ENCODE measurements at places on chromosomes 6 and 20.

DNA sequence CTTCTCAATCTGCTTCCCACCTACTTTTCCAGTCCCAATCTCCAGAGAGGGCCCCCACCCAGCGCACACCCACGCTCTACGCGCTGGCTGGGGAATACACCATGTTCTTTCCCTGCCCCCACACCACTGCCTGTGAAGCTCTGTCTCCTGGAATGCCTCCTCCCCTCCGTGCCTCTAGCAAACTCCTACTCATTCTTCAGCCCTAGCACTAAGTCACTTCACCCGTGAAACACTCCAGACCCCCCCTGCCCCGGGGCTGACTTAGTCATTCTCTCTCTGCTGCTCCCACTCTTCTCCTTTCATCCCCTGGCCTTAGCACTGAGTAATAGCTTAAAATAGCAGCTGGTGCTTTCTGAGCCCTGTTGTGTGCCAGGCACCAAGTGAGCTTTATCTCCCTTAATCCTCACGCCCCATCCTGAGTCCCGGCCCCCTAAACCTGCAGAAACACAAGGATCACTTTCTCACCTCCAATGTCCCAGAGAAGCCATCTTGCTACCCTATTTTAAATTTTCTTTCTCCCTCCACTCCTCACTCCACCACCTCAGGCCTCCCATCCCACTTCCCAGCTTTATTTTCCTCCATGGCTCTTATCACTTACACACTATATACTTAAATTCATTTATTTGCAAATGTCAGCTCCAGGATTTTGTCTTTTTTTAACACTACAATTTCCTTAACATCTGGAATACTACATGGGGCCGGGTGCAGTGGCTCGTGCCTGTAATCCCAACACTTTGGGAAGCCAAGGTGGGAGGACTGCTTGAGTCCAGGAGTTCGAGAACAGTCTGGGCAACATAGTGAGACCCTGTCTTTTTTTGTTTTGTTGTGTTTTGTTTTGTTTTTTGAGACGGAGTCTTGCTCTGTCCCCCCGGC lies 6.3 kb upstream of the PARD6B start:
- DNase-seq: peak; percentile 74

- DNase-seq: peak; percentile 64
Observed at GRCh38 chr6:170176136-170176897, 114.6 kb downstream of the DLL1 start.

GRCh38 chr6:122780114-122780513 lies 598 bp downstream of the FABP7 start:
- DNase-seq: no peak

GRCh38 chr6:47277702-47278101 lies 32.0 kb downstream of the TNFRSF21 start:
- DNase-seq: no peak

Measured in spleen (tissue), 13 donors.